ENCODE measurements at places on chromosomes 11 and 22.

DNA sequence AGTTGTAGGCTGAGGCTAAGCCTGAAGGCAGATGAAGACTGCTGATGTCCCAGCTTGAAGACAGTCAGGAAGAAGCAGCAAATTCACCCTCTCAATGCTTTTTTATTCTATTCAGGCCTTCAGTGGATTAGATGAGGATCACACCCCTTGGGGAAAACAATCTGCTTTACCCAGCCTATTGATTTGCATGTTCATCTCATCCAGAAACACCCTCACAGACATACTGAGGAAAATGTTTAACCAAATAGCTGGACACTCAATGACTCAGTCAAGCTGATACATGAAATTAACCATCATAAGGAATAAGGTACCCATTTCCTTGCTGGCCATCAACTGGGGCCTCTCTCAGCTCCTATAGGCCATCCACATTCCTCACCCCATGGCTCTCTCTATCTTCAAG, 549.9 kb upstream of the CCDC90B start:
- DNase-seq: no peak

- DNase-seq: no peak
Observed at GRCh38 chr22:19877626-19878339, 23.1 kb upstream of the GNB1L start.

- no peak for DNase-seq
Observed at GRCh38 chr11:35321111-35321510, 98.2 kb downstream of the SLC1A2 start.

DNA sequence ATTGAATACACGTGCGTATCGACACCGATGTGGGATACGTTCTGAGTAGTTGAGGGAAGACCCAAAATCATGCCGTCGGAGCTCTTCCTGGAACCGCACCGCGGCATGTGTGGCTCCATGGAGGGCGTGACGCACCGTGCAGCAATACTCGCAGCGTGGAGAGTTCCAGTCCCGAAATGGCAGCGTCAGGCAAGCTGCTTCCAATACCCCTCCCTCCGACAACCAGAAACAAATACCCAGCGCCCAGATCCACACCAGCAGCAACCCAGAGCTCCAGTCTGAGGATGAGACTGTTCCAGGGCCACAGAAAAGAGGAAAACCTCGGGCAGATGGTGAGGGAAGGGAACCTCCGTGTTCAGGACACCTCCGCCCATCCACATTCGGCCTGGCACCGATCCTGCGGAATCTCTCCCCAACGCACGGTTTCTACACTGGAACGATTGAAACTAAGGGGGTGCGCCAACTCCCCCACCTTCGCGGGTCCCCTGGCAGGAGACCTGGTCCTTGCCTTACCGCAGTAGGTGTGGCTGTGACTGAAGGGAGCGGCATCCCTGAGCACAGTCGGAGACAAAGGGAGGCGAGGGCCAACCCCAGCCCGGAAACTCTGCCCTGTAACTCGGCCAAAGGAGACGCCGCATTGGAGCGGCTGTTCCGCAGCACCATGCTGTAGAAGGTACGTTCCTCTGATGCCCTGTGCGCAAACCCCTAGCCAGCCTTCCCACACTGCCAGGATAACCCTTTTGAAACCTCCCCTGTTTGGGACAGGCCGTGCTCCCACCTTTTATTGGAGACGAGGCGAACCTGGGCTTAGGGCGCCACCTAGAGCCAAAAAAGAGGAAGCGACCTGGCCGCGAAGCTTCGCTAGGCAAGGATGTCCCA, 28.2 kb downstream of the DBX1 start:
- peak; percentile 4 for DNase-seq

DNA sequence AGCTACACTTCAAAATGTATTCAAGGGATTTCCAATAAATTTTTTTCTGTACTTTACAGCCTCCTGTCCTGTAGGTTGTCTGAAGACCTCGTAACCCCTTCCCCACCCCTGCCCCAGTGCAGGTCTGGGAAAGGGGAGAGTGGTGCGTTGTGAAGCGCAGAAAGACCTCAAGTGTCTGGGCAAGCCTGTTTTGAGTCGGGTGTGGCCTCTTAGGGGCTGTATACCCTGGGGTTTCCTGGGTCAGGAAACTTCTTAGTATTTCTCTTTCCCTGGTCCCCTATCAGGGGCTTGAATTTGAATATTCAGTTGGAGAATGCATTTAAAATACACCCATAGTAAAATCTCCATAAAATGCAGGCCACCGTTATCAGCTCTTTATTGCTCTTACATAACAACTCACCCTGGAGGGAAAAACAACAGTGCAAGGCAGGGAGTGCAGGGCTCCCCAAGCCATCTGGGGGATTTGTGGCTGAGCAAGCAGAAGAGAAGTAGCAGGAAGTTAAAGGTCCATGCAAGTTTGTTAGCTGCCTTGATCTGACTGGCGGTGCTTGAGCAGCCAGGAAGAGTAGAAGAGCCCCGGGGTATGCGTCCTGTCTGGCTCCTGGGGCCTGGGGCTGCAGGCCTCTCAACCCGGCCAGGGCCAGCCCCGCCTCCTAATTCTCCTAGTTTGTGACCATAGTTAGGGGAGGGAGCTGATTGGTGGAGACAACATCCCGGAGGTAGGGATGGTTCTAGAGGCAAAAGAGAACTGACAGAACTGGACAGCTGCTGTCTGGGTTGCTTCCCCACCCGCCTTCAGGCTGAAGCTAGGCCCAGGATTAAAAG, 25.7 kb downstream of the ARHGAP1 start:
- no peak for DNase-seq

DNA sequence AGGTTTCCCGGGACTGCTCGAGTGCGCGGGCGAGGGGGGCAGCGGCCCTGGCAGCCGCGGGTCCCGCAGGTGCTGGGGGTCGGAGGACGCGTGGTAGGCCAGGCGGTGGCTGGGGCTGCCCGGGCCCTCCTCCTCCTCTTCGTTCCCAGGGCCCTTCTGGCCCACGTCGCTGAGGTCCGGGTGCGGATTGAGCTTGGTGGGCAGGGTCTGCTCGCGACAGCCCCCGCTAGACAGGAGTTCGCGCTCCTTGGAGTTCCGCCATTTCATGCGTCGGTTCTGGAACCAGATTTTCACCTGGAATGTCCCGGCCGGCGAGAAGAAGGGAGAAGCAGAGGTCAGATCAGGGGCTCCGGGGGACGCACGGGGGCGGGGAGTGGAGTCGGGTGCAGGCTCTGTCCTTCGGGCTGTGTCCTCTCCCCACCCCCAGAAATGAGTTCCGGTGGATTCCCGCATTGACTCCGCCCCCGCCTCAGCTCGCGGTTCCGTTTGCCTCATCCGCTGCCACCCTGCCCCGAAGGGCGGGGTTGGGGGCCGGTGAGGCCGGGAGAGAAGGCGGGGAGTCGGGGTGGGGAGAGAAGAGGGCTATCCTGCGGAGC, 3.9 kb downstream of the DBX1 start:
- DNase-seq: peak; percentile 56

- no peak for DNase-seq
Observed at GRCh38 chr11:131688048-131688693, 317.8 kb downstream of the NTM start.

DNA sequence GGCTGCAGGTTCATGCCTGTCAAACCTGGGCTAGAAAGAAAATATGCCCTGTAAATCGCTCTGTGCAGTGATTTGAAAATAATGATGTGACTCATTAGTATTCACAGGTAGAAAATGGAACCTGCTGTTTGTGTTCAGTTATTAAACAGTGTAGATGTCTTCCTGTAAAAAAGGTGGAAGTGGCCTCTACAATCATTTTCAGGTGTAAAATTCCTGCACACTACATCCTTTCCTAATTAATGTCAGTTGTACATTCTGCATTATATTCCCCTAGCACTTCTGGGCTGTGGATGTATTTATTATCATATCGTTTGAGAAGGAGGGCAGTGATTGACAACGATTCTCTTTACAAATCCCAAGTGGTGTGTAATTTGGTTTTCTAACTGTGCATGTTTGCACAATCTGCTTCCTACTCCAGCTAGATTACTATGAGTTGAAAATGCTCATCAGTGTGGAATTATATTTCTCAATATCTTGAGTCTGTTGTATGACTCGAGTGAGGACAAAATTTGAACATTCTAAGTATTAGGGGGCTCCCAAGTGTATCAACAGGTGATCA, 454.0 kb upstream of the DDI1 start:
- no peak for DNase-seq

DNA sequence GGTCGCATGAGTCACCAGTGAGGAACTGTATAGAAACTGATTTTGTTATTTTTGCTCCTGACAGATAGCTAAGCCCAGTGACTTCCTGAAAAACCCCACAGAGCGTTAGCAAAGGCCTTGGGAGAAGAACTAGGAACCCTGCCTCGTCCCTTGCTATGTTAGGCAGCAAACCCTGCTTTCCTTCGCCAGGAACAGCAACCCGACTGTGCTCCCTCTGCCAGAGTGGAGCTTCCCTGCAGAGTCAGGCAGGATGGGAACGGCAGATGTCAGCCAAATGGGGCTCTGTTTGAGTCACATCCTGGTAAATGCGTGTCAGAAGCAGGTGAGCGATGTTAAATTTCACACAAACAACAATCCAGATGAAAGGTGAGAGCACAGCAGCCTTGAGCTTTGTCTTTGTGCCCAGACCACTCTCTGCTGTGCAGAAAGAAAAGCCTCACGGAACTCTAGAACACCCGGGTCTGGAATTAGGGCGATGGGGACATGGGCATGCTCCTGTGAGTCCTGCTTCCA, 186.6 kb downstream of the ADAMTS15 start:
- no peak for DNase-seq

GRCh38 chr11:96014217-96014616, 90.3 kb upstream of the MTMR2 start:
- DNase-seq: no peak

- DNase-seq: peak; percentile 46
Observed at GRCh38 chr11:2987881-2988861, 4.0 kb downstream of the NAP1L4 start.

- DNase-seq: no peak
Observed at GRCh38 chr22:27382947-27383346, 418.6 kb downstream of the MN1 start.

DNA sequence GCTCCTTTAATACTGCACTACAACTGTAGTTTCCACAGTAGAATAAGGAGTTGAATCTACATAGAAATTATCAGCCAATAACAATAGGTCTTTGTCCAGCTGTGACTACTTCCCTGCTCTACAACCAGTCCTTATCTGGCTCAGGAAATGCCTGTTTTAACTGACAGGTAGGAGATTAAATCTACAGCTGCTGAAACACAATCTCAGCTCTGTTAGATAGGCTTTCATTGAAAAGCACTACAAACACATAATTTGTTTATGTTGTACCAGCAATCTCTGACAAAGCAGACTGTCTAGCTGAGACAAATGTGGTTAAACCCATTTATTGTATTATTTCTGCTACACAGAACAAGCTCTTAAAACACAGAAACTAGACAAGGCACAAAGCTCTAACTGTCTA, 230.0 kb downstream of the SOX6 start:
- DNase-seq: no peak

DNA sequence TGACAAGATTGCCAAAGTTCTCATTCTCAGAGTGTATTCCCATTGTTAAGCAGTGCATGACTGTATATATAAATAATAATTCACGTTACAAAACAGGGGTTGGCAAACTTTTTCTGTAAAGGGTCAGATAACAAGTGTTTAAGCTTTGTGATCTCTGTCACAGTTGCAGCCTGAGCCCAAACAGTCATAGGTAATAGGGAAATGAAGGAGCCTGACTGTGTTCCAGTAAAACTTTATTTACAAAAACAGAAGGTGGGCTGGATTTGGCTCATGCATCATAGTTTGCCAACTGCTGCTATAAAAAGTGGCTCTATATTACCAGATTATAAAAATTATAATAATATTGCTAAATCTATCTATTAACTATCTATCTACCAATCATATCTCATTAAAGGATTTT, 3.5 kb downstream of the MMP7 start:
- DNase-seq: no peak

DNA sequence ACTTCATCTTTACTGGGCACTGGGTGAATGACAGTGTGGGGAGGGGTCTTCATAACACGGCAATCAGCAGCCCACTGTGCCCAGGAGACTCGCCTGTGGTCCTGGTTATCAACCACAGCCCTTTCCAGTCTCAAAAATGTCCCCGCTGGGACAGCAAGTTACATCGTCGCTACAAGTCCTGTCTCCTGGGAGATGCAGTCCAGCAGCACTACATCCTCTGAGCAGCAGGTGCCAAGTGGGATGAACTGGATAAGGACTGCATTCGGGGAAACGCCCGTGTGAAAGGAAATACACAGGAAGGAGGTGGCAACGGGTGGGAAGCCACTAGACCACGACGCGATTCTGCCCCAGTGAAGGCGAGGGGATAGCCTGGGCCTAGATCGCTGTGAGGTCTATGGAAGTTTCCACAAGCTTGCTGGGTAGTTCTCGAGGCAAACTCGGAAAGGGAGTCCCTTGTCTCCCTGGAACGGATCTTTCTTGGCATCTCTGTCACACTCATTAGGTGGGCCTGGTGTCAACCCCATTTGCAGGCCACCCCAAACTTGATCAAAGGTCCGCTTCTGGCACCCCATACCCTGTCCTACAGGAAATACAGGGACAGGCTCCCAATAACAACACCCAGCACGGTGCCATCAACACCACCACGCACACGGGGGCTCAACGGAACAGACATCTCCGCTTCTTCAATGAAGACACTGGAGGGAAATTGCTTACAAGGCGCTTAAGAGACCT, 4.4 kb downstream of the ASCL2 start:
- DNase-seq: no peak
